Activated CD4-positive, alpha-beta memory T cell treated with anti-CD3 and anti-CD28 coated beads for 36 hours (primary cell): ENCODE measurements at places on chromosomes 6 and 20.

- no peak for DNase-seq
These were observed 898.3 kb upstream of the ADGRB3 start for GRCh38 chr6:67736816-67737215.

GRCh38 chr6:135830452-135830881, 21.0 kb upstream of the PDE7B start:
- DNase-seq = no peak

DNA sequence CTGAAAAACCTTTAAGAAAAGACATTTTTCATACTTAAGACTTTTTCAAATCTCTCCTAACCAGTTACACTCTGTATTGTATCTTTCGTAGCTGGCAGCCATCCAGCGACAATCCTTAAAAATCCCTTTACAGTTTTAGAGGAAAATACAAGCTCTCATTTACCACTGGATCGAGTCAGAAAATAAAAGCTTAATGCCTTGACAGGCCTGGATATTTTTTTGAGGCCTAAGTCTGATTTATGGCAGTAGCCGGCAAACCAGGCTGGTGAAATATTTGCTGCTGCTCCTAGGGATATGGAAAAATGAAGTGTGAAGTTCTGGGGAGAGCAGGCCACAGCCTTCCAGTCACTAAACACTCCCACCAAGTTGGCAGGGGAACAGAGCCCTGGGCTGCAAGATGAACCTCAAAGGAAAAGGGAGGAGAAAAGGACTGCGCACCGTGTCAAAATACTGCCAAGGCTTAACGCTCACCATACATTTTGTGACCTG, 213.0 kb upstream of the SUPT3H start:
- no peak for DNase-seq

- DNase-seq = peak; percentile 89
These were observed 58.1 kb downstream of the RAB44 start for GRCh38 chr6:36755435-36756348.

DNA sequence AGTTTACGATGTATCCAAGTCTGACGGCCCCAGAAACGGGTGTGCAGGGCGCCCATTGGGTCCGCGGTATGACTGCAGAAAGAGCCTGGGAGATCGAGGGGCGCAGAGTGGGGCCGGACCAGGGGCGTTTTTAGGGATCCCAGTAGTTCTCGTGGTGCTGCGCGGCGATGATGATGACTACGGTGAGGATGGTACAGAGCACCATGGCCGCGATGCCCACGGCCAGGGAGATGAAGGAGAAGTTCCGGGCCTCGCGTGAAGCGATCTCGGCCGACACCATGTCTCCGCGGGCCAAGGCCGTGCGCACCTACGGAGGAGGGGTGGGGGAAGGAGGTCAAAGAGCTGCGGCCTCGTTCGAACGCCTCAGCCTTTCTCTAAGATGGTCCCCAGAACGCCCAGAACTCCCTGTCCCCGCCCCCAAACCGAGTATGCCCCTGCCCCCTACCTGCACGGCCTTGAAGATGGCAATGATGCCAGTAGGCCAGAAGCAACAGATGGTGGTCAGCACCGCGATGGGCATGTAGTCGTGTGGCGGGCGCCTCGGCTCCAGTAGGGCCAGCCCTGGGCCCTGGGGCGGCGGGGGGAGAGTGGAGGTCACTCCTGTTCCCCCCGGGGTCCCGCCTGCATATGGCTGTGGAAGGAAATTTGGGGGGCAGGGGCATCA, 2.5 kb downstream of the PRRT1 start:
- peak; percentile 22 for DNase-seq

GRCh38 chr20:12171923-12172524, 254.3 kb downstream of the BTBD3 start:
- DNase-seq = no peak

DNA sequence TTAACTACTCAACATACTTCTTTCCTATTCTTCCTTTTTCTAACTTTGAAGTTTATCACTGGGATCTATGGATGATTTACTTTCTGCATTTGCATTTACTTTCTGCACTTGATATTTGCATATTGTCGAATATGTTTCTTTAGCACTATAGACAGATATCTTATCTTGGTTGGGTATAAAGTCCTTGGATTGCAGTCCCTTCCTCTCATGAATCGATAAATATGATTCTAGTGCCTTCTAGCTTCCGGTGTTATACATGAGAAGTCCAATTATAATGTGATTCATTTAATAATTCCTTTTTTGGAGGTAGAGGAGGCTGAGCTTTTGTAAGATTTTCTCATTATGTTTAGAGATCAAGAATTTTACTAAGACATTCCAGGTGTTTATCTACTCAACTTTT, 321.2 kb upstream of the RUNX2 start:
- no peak for DNase-seq

DNA sequence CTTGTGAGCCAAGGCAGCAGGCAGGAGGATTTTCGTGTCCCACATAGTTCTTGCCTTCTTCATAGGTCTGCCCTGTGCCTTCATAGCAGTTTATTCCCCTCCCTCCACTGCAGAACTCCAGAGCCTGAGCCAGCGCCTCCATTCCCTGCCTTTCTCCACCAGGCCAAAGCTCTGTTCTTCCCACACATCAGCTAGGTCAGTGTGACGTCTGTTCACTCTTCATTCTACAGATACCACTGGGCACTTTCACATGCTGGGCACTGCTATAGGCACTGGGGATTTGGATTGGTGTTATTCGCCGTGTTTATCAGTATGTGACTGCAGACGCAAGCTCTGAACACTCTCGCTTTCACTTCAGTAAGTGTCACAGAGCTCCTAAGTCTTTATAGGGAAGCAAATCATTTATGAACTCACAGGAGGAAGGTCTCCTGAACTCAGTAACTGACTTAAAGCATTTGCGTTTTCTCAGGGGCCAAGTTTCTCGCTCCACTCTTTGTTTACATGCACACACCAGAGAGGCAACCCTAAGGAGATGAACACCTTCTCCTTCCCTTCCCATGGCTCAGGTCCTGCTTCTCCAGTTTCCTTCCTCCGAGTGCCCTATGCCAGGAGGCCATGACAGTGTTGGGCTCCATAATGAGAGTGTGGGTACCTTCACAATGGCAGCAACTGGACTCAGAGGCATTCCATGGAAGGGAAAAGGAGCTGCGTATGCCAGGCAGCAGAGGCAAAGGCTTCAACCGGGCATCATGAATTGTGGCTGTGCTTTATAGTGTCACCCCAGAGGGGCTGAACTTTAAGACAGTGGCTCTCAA, 6.3 kb upstream of the APMAP start:
- no peak for DNase-seq

DNA sequence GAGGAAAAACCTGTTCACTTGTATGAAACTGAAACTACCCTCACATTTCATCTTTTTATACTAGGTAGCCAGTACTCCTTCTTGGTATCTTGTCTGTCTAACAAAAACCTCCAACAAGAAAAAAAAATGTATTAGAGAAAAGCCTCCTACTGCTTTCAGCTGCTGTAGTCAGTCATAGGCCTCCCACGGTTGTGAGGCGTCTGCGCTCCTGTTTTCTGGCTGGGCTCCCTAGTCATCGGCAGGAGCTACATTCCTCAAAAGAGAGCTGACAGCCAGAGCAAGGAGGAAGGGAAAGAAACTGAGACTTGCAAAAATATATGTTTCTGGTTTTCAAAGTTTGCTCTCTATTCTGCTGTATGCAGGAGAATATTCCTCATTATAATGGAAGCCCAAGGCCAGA, 517.0 kb downstream of the LMBRD1 start:
- DNase-seq = no peak

DNA sequence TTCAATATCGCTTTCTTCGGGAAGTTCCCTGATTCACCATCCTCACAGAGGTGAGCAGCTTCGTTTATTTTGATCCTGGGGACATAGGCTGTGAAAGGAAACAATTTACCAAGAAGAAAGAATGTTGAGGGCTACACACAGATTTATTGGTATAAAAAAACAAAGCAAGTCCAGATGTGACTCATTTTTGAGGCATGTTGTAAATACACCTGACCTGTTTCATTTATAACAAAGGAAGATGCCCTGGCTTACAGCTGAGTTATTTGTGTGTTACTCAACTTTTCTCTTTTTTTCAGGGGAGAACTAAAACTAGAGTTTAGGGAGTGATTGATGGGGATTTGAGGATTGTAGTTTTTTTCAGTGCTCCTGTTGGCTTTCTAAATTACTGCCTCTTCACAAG, 489.5 kb downstream of the CBLN4 start:
- no peak for DNase-seq

GRCh38 chr20:53706466-53707370, 113.1 kb upstream of the ZNF217 start:
- DNase-seq = peak; percentile 33

DNA sequence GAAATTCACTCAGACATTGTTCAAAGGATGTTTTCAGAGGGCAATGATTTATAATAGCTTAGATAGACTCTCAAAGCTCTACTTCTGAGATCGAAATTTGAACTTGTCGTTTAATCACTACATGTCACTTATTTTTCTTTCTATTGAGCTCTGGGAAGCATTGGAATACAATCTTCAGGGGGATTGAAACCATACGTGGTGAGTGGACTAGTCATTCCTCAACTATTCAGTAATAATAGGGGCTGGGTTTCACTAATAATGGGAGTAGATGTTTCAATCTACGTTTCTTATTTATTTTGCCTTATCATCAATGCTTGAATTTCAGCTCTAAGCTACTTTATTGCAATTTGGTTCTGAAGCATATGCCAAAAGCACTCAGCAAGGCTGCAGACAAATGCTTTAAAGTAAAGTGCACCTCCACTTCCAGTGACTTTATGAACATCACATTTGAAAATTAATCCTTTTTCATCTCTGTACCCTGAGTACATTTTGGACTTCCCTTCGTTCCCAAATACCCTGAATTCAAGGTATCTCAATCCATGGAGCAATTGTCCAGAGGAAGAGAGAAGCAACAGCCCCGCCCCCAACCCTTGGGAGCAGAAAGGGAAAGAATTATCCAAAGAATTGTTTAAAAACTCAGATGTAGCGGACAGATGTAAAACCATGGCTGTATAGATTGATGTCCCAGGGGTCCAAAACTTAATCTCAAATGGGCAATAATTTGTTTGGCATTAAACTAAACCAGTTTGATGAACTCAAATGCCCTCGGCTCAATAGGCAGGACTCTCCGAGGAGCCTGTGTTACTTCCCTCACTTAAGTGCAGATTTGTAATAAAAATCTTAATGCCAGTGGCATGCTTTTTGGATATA, 68.1 kb downstream of the HFE start:
- DNase-seq = no peak

DNA sequence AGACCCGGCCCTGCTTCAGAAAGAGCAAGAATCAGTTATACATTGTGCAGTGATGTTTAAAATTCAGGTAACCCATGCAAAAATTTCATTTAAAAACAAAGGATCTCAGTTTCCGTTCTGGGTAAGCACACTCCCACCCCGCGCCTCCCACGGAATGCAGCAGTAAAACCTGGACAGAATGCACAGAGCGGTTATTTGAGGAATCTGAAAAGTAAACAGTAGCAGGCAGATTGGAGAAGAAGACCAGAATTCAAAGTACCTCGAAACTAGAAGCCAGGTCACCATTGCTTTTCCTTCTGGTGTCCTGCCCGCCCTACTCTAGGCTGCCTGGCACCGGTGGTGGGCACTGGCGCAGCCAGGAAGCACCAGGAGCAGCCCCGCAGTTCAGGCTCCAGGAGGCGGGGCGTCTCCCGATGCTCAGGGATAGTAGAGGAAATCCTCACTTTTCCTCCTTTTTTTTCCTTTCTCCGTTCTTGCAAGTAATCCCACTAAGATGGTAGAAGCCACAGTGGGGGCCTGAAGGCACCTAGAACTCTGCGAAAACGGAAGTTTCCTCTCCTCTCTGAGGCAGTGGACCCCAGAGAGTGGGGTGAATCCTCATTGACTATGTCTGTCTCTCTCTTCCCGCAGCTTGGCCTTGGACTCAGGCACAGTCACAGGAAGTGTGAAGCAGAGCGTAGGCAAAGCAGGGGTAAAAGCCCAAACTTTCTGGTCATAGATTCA, 28.3 kb downstream of the METTL24 start:
- DNase-seq = no peak

- no peak for DNase-seq
These were observed 196.4 kb downstream of the PREX1 start for GRCh38 chr20:48631114-48632016.

DNA sequence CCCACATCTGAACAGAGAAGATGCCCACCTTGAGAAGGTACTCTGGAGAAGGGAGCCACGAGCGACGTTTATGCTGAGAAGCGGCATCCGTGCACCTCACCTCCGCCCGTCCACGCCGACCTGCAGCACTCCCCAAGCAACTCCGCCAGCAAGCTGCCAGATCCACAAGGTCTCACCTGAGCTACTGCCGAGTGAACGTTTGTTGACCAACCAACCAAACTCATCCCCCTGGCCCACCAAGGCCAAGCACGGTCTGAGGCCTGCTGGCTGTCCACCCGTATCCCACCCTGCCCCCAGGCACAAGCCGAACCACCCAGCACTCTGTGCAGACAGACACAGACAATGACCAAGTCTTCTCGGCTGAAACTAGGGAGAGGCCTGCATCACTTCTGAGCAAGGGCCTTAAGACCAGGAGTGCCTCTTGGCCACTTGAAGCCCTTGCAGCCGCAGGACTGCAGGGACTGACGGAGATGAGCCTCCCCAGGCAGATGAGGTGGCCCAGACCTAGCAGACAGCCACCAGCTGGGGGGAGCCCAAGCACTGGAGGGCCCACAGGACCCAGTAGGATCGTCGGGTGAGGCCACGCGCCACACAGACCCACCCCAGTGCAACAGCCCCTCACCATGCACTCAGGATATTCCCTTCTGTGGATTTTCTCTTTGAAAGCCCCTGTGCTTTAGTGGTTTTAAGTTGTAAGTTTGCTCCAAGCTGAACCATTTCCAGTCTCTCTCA, 12.1 kb downstream of the TAF4 start:
- DNase-seq = no peak

DNA sequence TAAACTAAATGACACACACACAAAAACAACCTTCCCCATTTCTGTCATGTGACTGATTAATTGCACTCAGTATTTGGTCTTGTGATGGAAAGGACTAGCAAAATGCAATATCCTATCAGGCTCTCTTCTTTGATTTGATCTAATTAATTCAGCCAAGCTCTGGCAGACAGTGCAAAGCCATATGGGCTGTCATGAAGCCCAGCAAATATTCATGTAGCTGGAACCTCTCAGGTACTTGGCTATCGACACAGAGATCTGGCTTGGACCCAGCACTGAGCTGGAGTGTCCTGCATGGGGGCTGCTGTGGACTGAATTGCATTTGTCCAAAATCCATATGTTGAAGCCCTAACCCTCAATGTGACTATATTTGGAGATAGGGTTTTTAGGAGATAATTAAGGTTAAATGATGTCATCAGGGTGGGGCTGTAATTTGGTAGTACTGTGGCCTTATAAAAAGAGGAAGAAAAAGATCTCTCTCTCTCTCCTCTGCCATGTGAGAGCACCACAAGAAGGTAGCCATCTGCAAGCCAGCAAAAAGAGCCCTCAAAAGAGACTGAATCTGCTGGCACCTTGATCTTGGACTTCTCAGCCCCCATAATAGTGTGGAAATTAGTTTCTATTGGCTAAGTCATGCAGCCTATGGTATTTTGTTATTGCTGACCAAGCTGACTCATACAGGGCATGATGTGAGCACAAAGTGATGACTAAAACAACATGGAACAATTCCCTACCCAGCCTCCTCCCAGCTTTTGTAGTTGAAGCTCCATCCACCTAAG, 77.1 kb downstream of the STMND1 start:
- DNase-seq = no peak
